ENCODE measurements at places on chromosomes 2 and 18.

DNA sequence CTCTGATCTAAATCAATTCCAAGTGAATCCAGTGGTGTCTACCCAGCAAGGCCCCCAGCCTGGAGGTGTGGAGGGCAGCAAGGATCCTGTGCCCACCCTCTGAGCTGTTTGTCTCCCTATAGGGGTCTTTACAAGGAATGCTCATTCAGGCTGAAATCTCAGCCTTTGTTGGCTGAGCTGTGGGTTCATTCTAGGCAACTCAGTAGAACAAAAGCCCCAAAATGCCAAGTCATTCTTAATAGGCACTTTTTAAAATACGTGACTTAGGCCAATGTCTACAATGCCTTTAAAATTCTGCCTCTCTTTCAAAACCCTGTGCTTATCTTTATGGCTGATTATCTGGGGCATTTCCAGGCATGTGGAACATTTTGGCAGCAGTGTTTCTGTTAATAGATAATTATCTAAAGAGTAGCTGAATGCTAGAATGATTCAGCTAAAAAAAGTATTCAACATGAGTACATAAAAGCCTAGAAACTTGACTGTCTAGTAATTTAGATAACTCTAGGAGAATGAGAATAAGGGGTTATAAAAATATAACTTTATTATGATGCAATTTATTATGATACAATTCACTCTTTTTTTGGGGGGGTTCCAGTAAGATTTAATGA lies 7.4 kb downstream of the UGT1A6 start:
- no peak overlapping the region for H3K4me3 ChIP-seq
- H3K36me3 ChIP-seq, result no peaks in the 10 kb centered on the region
- peaks cover 3% of the 10 kb centered on the region for H3K27me3 ChIP-seq
- H3K4me1 ChIP-seq, result no peaks in the 10 kb centered on the region
- H3K27ac ChIP-seq, result no peak overlapping the region
- no peak for DNase-seq

DNA sequence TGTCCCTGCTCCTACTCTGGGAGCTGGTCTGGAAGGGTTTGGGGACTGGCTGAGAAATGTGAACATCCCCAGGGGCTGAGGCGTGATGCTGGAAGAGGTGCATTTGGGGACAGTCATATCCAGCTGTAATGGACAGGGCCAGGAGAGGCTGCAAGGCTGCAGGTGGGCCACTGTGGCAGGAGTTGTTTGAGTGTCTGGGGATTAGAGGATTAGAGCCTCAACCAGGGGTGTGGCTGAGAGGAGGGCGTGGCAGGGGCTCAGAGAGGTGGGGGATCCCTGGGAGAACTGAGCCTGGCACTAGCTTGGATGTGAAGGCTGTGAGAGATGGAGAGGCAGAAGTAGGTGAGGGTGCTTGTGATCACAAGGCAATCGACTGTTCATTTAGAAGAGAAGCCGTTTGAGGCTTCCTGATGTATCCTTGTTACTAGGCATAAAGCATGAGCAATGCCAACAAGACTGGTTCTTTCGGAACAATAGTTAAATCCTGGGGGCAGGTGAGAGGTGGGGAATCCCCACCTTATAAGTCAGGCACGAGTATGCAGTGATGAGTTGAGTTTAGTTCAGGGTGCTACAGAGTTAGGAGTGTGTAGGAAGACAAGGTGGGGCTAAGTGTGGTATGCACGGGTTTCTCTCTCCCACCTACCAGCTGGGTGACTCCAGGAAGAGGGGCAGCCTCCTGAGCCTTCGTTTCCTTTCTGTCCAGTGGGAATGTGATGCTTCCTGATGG lies 31.9 kb downstream of the SH3RF3 start:
- H3K4me1 ChIP-seq, result no peaks in the 10 kb centered on the region
- H3K4me3 ChIP-seq, result no peak overlapping the region
- H3K36me3 ChIP-seq, result no peaks in the 10 kb centered on the region
- no peak for DNase-seq

DNA sequence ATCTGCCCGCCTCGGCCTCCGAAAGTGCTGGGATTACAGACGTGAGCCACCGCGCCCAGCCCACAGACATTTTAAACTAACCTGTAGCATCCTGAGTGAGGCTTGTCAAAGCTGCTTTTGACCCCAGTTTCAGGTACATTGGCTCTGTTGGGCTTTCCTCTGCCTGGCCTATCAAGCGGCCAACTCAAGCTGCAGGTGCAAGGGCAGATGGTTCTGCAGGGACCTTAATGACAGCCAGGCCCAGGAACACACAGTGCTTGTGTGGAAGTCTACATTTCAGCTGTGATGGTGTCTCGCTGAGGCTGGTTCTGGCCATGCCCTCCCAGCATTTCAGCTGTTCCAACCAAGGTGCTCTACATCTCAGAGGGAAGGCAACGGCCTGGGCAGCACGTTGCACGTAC lies 18.4 kb downstream of the INPP4A start:
- H3K4me3 ChIP-seq, result peak overlapping the region; percentile 31
- DNase-seq, result no peak
- H3K36me3 ChIP-seq, result no peaks in the 10 kb centered on the region
- peaks cover 89% of the 10 kb centered on the region for H3K4me1 ChIP-seq
- peak overlapping the region; percentile 82 for H3K27ac ChIP-seq

GRCh38 chr2:212931271-212931670 lies 220.1 kb downstream of the IKZF2 start:
- DNase-seq, result no peak
- H3K27ac ChIP-seq, result no peak overlapping the region
- no peak overlapping the region for H3K4me3 ChIP-seq
- no peaks in the 10 kb centered on the region for H3K4me1 ChIP-seq
- no peaks in the 10 kb centered on the region for H3K36me3 ChIP-seq

DNA sequence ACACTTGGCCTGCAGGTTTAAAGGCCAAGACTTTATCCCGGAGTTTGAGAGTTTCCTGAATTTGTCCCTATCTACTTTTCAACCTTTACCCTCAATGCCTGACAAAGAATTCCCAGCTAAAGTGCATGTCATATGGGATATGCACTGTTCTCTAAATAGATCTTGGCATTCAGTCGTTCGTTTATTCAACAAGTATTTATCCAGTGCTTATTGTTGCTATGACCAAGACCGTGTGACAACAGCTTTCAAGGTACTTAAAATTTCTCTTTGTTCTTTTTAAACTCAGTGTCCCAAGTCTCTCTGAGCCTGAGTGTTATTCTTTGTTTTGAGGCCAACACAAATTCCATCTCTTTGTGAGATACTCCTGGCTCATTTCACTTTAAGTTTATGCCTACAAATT lies 133.4 kb downstream of the RGPD3 start:
- H3K36me3 ChIP-seq, result no peaks in the 10 kb centered on the region
- no peak overlapping the region for H3K27ac ChIP-seq
- DNase-seq, result no peak
- no peaks in the 10 kb centered on the region for H3K4me1 ChIP-seq
- no peaks in the 10 kb centered on the region for H3K27me3 ChIP-seq

DNA sequence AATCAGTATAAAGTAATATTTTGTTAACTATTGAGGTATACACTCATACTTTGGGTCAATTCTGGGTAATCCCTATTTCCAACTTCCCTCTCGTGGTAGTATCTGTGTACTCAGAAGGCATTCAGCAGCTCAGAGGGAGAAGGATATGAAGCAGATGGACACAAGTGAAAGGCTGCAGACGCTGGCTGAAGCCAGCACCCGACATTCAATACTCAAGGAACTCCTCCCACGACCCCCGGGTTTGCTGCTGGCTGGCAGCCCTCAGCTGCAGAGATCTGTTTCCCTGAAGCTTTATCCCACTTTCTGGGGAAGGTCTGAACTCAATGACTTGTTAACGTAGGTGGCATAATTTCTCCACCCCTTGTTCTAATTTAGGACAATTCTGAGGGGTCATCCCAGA lies 847.3 kb upstream of the SOX11 start:
- H3K4me3 ChIP-seq, result no peak overlapping the region
- DNase-seq, result no peak
- no peaks in the 10 kb centered on the region for H3K36me3 ChIP-seq
- H3K27me3 ChIP-seq, result no peaks in the 10 kb centered on the region
- H3K4me1 ChIP-seq, result no peaks in the 10 kb centered on the region

- H3K4me1 ChIP-seq, result no peaks in the 10 kb centered on the region
- H3K27me3 ChIP-seq, result no peaks in the 10 kb centered on the region
- H3K36me3 ChIP-seq, result no peaks in the 10 kb centered on the region
- DNase-seq, result no peak
- H3K27ac ChIP-seq, result no peak overlapping the region
Measured at GRCh38 chr2:110834134-110834827, 101.9 kb downstream of the ACOXL start.

DNA sequence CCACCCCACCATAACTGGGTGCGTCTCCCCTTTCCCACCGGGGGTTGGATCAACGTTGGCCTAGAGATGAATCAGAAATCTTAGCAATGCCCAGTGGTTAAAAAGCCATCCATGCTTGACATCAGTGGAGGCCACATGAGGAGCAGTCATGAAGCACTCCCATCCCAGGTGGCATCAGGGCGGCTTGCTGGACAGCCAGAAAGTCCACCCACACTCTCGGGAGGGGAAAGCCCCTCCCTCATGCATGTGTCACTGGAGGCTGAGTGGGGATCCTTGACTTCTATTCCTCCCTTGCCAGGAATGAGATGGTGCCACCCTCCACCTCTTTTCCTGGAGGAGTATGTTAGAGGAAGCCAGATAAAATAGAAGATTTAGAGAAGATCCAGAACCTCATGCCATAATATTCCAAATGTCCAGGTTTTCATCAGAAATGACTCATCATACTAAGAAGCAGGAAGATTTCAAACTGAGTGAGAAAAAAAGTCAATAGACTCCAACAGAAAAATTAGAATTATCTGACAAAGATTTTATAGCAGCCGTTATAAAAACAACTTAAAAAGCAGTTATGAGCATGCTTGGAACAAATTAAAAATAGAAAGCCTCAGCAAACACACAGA lies 507.1 kb upstream of the ID2 start:
- H3K4me1 ChIP-seq, result no peaks in the 10 kb centered on the region
- no peaks in the 10 kb centered on the region for H3K36me3 ChIP-seq
- H3K27ac ChIP-seq, result no peak overlapping the region
- no peak overlapping the region for H3K4me3 ChIP-seq

DNA sequence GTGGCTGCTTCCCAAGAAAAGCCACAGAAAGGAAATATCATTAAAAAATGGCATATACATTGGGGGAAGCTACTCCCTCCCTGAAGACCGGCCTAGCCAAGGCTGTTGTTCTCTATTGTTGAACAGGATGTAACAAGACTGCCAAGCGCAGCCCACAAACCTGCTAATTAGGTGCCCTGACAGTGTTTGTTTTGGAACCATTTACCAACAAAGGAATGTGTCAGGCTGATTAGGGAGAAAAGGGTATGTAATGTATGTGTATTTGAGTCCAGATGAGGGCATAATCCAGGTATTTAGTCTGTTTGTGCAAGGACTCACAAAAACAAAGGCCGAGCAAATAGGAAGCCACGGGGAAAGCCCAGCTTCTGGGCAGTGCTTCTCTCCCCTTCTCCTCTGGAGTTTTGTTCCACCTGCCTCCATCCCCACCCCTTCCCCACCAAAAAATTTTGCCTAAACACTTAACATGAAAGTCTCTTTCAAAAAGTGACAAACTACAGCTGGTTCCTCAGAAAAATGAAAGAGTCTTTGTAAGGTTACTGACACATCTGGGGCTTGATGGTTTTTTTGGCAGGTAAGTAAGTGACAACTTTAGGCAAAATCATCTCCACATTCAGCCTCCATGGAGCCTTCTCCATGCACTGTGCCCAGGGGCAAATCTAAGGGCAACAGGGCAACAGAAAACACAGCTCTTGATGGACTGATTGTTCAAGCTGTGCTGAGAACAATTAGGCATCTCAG lies 78.3 kb upstream of the FZD5 start:
- no peaks in the 10 kb centered on the region for H3K36me3 ChIP-seq
- no peaks in the 10 kb centered on the region for H3K4me1 ChIP-seq
- DNase-seq, result no peak
- H3K27ac ChIP-seq, result no peak overlapping the region

GRCh38 chr2:163656622-163657280 lies 79.1 kb downstream of the FIGN start:
- DNase-seq, result no peak
- H3K36me3 ChIP-seq, result no peaks in the 10 kb centered on the region
- no peaks in the 10 kb centered on the region for H3K27me3 ChIP-seq

DNA sequence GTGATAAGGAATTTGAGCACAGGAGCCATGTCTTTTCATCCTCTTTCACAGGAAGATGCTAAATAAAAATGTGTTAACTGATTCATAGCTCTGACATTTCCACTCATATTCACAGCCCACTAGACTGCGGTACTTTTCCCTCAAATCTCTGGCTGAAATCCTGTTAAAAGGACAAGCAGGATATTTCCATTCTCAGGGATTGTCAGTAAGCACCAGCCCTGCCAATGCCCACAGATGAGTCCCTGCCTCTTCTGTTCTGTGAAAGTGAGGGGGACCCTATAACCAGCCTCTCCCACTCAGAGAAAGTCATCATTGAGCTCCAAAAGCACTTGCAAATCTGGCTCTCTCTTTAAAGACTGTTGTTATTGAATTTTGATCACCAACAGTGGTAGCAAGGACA lies 440.5 kb downstream of the SETBP1 start:
- H3K27me3 ChIP-seq, result no peaks in the 10 kb centered on the region
- H3K4me3 ChIP-seq, result no peak overlapping the region
- no peaks in the 10 kb centered on the region for H3K36me3 ChIP-seq
- no peaks in the 10 kb centered on the region for H3K4me1 ChIP-seq

DNA sequence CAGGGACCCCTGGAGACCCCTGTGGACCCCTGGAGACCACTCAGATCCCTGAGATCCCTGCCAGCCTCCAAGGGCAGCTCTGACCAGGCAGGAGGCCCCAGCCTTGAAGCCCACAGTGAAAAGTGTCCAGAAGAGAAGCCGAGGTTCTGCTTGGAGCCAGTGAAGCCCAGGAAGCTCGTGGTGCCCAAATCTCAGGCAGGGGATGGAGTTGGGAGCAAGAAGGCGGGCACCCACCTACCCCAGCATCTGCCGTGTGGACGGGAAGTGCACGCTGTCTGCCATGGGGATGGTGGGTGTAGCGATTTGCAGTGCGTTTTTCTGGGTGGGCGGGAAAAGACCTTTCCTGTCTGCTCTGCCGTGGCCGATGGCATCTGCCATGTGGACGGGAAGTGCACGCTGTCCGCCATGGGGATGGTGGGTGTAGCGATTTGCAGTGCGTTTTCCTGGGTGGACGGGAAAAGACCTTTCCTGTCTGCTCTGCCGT lies 120.6 kb upstream of the CTDP1 start:
- no peaks in the 10 kb centered on the region for H3K36me3 ChIP-seq
- no peak for DNase-seq
- no peak overlapping the region for H3K4me3 ChIP-seq
- no peaks in the 10 kb centered on the region for H3K27me3 ChIP-seq

DNA sequence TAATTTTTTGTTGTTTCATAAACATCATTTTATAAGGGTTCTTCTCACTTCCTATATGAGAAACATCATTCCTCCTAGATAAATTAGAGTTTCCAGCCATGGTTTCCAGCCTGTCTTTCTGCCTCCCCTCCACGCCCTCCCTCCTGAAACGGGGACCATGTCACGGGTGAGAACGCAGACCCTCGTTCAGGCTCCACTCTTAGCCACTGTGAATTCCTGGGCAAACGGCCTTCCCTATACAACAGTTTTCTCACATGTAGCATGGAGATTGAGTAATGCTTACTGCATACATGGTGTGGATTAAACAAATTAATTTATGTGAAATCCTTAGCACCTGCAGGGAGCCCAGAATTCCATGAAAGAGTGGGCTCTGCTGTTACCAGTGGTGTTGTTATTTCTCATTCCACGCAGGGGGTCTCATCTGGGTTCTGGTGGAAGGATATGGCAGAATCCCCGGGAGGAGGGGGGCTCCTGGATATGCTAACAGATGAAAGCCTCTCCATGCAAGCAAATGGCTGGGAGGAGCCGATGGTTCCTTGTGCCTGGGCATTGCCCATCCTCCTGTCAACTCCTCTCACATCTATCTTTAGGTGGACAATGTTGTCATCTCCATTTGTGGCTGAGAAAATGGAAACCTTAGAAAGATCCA lies 54.0 kb upstream of the TWIST2 start:
- H3K4me1 ChIP-seq, result no peaks in the 10 kb centered on the region
- no peak overlapping the region for H3K27ac ChIP-seq
- no peak for DNase-seq
- H3K4me3 ChIP-seq, result no peak overlapping the region
